DMS79 treated with DMSO at 0.1 percent for 48 hours (cell line): ENCODE measurements at places on chromosomes 3 and 15.

DNA sequence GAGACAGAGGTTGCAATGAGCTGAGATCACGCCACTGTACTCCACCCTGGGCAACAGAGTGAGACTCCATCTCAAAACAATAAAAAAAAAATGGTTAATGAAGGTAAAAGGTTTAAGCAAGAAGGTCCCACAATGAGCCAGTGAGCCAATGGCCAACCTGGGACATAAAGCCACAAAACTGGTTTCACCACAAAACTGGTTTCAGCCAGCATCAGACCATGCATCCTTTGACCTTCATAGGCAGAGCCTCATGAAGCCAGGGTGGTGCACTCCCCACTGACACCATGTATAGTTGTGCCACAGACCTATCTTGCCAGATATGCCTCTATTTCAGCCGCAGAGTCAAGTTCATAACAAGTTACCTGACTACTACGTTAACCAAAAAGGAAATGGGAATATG lies 41.9 kb downstream of the SCAP start:
- DNase-seq: no peak

- DNase-seq: no peak
Measured at GRCh38 chr3:36557021-36557707, 176.9 kb downstream of the STAC start.

GRCh38 chr3:127438371-127438770 lies 150.5 kb upstream of the PRR20G start:
- no peak for DNase-seq

GRCh38 chr3:177150970-177151627 lies 46.2 kb downstream of the TBL1XR1 start:
- DNase-seq: peak; percentile 95

- no peak for DNase-seq
Measured at GRCh38 chr3:78870484-78870883, 897.3 kb downstream of the ROBO1 start.

GRCh38 chr3:58164906-58165821 lies 45.6 kb downstream of the DNASE1L3 start:
- DNase-seq: peak; percentile 16

GRCh38 chr3:16239086-16239770 lies 25.5 kb downstream of the DPH3 start:
- no peak for DNase-seq

DNA sequence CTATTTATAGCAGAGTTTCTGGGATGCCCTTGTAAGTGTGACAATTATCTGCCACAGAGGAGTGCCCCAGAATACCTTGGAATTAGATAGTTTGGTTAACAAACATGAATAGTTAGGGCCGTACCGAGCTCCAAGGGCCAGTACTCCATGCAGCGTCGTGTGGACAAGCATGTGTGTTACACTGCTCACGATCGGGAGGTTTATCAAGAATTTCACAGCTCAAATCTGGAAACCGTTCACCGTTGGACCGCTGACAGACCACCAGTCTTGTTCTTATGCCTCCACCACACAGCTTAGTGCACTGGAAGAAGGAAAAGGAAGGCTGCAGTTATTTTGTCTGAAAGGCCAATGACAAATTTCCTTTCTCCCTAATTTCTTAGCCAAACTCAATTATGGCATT lies 93.7 kb downstream of the ADAMTS9 start:
- DNase-seq: no peak

- no peak for DNase-seq
Measured at GRCh38 chr3:13612829-13613228, 63.9 kb downstream of the FBLN2 start.

GRCh38 chr3:64150623-64151207 lies 74.6 kb downstream of the PRICKLE2 start:
- DNase-seq: peak; percentile 69

DNA sequence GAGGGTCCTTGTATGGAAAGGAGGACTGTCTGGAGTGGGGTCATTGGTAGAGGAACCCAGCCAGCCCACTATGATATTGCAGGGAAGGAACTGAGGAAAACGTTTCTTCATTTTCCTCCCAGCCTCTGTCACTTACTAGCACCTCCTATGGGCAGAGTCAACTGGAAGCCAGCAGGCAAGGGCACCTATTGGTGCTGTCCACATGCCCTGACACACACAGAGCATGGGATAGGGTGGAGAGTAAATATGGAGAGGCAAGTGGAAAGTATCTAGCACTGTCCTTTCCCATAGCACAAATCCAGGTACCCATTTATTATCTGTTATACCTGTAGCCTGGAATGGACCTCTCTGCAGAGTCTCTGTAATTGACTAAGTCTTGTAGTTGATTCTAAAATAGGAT lies 285.6 kb downstream of the WDR72 start:
- no peak for DNase-seq

GRCh38 chr3:151589311-151589710 lies 128.4 kb upstream of the IGSF10 start:
- DNase-seq: no peak

DNA sequence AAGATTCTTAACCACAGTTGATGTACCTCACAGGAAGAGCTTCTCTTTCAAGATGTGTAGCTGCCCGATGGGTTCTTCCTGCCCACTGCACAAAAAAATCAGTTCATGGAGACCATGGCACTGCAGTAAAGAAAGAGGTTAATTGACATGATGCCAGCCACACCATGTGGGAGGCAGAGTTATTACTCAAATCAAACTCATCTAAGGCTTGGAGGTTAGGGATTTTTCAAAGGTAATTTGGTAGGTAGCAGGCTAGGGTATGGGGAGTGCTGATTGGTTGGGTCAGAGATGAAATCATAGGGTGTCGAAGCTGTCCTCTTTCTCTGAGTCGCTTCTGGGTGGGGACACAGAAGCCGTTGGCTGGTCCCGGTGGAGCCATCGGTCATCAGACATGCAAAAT lies 57.4 kb upstream of the BDH1 start:
- DNase-seq: no peak

DNA sequence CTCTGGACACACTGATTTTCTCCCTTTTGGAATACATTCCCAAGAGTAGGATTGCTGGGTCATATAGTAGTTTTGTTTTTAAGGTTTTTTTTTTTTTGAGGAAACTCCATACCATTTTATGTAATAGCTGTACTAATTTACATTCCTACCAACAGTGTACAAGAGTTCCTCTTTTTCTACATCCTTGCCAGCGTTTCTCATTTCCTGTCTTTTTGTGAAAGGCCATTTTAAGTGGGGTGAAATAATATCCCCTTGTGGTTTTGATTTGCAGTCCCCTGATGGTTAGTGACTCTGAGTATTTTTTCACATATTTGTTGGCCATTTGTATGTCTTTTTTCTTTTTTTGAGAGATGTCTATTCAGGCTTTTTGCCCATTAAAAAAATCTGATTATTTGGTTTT lies 1205.5 kb downstream of the ROBO1 start:
- no peak for DNase-seq

GRCh38 chr3:52119826-52120225 lies 34.4 kb downstream of the POC1A start:
- DNase-seq: no peak

DNA sequence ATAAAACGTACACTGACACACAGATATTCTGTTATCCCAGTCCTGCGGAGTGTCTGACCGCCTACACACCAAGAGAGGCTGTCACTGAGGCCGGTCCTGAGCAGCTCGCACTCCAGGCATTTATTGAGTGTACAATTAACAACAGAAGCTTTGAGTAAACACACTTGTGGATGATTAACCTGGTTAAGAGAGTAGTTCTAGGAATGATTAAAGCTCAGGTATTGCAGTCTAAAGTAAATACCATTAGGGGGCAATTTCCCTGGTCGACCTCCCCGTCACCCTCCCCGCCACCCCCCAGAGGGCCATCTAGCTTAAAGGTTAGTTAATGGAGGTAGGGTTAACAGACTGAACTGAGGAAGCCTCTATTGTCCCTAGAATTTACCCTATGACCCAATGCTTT lies 1278.5 kb downstream of the NSUN3 start:
- no peak for DNase-seq

- DNase-seq: no peak
Measured at GRCh38 chr3:136151219-136151618, 44.9 kb downstream of the MSL2 start.

- no peak for DNase-seq
Measured at GRCh38 chr3:165225604-165226003, 29.4 kb upstream of the SLITRK3 start.

GRCh38 chr3:45041666-45042065 lies 15.6 kb downstream of the CLEC3B start:
- DNase-seq: no peak

DNA sequence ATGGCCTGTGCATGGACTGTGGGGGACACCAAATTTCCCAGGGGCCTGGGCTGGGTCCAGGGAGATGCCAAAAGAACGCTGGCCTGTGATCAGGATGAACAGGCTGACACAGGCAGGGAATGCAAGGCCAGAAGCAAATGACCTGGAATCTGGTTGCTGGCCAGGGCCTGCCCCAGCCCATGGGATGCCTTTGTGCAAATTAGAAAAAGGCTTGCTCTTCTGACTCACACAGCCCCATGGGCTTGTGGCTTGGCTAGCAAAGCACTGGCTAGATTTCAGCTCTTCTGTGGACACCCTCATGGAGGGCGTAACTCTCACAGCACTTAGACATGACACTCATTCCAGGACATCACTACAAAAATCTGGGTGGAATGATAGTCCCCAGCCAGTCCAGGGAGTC lies 356.0 kb downstream of the SHQ1 start:
- DNase-seq: no peak

DNA sequence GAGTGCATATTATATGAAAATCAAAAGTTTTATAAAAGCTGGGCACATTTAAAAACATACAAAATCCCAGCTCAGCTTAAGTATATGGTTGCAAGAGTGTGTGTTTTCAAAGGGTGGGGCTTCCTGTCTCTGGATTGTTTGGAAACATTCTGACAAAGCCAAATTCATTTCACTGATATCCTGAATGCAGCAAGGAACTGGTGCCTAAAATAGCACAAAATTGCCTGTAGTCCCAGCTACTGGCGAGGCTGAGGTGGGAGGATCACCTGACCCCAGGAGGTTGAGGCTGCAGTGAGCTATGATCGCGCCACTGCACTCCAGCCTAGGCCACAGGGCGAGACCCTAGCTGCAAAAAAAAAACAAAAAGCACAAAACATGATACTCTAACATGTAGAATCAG lies 13.0 kb upstream of the TJP1 start:
- no peak for DNase-seq

- DNase-seq: no peak
Measured at GRCh38 chr3:168493412-168494205, 397.9 kb upstream of the GOLIM4 start.

- no peak for DNase-seq
Measured at GRCh38 chr15:91609966-91610365, 243.5 kb upstream of the SLCO3A1 start.

DNA sequence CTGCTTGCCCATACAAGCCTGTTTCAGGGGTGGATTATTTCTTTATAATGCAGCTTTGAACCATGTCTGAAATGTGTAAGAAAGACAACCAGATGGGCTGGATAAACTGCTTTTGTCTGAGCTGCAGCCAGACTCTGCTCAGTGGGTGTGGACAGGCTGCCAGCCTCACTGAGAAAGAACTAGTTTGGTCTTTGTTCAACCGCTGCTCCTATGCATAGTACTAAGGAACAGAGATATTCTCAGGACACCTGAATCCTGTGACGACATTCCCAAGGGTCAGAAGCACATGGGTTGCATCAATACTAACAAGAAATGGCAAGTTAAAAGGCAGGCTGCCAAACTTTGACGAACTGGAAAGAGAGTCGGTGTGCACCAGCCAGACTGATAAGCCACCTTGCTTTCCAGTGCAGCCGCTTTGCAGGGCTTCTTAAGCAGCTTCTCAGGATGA lies 57.2 kb downstream of the PLD1 start:
- DNase-seq: no peak
